MM.1S (cell line): ENCODE measurements at places on chromosomes 7 and 10.

GRCh38 chr7:29115753-29116152 lies 30.6 kb downstream of the CPVL start:
- no peak for DNase-seq

GRCh38 chr7:128404886-128405470 lies 4.8 kb downstream of the IMPDH1 start:
- peak; percentile 45 for DNase-seq

GRCh38 chr7:75844158-75844557 lies 30.6 kb upstream of the CCL24 start:
- no peak for DNase-seq

GRCh38 chr10:549391-549790 lies 140.1 kb downstream of the DIP2C start:
- no peak for DNase-seq

- DNase-seq, result no peak
These were observed 23.4 kb upstream of the BNIP3 start for GRCh38 chr10:132005147-132005546.
